NCI-H82 (cell line): ENCODE measurements at places on chromosomes 6 and 20.

DNA sequence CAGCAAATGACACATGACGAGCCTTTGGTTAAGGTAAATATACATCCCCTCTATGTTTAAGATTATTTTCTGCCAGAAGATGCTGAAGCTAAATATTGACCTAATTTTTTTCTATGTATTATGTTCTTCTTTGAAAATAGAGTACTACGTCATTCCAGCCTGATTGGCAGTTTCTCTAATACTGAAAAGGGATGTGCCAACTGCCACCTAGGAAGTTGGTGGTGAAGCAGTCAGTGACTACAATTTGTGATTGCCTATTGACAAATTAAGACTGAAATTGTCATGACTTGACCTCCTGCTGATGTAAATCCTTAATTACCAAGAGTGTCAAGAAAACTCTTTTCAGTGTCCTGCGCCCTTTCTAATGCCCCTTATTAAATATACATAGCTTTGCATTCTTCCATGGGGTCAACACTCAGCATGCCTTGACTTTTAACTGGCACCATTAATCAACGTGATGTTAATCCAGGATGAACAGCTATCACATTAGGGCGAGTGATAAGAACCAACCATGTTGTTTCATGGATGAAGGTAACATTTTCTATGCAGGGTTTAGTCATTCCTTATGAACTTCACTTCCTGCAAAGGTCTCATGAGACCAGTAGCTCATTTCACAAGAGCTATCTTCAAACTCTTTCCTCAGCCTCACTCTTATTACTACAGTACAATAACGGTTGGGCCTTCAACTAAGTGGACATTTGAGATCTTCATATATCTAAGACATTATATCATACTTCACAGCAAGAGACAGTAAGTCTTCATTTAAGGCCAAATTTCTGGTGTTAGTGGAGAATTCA, 22.5 kb upstream of the SGK1 start:
- DNase-seq: peak; percentile 33

GRCh38 chr6:119267126-119267905, 82.2 kb downstream of the MAN1A1 start:
- DNase-seq: no peak

- DNase-seq: no peak
Measured at GRCh38 chr6:114997813-114998292, 655.0 kb upstream of the HS3ST5 start.

GRCh38 chr20:33971147-33971975, 22.4 kb upstream of the RALY start:
- no peak for DNase-seq

DNA sequence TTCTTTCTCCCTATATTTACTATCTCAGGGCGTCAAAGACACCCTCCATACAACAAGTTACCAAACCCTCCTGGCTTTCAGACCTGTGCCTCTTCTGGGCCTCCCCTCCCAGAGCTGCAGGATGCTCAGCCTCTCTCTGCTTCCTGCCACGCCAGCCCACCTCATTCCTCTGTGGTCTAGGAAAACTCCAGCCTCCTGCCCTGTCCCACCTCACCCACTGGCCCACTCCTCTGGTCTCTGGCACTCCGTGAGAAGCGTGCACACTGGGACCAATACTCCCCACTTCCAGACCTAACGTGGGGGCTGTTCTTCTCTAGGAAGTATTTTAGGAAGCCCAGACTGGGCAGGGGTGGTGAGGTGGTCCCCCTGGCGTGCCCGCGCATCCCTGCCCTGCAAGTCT, 9.7 kb downstream of the AGPAT4 start:
- DNase-seq: no peak

- DNase-seq: no peak
Measured at GRCh38 chr6:168581236-168581635, 140.3 kb downstream of the SMOC2 start.

DNA sequence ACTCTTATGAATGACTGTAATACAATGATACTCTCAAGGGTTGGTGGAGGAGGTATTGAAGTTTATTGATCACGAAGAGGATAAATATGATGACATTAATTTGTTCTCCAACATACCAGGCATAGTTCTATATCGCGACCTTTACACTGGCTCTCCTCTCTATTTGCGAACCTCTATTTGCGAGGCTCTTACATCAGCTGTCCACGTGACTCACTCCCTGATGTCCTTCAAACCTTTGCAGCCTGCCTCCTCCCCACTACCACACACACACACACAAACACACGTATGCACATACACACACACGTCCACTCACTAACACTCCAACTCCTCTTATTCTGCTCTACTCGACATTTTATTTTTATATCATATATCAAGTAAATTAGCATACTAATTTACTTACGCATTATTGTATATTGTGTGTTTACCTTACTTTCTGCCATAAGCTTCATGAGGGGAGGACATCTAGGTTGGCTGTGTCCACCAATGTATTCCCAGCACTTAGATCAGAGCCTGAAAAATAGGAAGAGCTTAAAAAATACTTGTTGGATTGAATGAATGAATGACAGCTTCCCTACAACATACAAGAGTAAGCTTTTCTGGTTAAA, 53.3 kb upstream of the TNFRSF21 start:
- no peak for DNase-seq

DNA sequence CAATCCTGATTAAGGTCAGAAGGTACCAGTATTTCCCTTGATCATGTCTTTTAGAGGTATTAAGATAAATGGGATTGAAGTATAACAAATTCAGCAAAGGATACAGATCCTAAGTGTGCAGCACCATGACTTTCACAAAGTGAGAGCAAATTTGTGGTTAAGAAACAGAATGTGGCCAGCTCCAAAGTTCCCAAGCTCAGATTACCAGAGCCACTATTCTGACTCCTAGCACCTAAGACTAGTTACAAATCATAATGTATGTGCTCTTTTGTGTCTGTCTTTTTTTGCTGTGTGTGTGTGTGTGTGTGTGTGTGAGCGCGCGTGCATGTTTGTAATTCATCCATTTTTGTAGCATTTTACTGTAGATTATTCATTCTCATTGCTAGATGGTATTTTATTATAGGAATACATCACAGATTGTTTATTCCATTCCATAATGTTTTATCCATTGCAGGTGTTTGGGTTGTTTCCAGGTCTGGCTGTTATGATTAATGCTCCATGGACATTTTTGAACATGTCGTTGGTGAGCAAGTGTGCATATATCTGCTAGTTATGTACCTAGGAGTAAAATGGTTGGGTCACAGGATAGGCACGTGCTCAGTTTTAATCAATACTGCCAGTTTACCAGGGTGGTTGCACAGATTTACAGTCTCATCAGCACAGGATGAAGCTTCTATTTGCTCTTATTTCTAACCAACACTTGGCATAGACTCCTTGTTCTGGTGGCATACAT, 314.0 kb upstream of the JAG1 start:
- DNase-seq: no peak

GRCh38 chr20:44660581-44660980, 9.1 kb upstream of the ADA start:
- DNase-seq: no peak

- DNase-seq: peak; percentile 88
Measured at GRCh38 chr6:156828280-156828703, 51.1 kb downstream of the ARID1B start.

GRCh38 chr20:51275826-51276225, 252.9 kb upstream of the KCNG1 start:
- DNase-seq: no peak
